DMS 273 treated with DMSO at 0.1 percent for 48 hours (cell line): ENCODE measurements at places on chromosomes 2 and 18.

- DNase-seq: no peak
Measured at GRCh38 chr2:135975702-135976101, 9.7 kb downstream of the DARS1 start.

DNA sequence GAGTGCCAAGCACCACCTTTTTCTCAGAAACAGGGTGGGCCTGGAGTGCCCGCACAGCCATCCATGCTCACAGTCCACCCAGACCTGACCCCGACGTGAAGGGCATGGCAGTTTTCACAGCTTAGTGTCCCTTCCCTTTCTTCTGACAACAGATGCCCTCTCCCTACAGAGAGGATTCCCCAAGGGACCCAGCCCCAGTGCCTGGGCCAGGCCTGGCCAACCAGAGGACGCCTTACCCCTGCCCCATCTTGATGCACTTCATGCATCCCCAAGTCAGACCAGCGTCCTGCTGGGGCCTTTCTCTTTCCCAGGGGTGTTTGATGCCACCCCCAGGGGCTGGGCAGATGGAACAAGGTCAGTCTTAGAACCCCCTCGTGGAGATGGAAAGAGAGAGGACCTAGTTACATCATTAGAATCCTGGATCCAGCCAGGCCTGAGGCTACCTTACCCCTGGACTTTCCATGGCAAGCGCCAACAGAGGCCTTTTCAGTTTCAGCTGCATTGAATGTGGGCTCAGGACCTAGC lies 3.8 kb downstream of the ANKMY1 start:
- no peak for DNase-seq

DNA sequence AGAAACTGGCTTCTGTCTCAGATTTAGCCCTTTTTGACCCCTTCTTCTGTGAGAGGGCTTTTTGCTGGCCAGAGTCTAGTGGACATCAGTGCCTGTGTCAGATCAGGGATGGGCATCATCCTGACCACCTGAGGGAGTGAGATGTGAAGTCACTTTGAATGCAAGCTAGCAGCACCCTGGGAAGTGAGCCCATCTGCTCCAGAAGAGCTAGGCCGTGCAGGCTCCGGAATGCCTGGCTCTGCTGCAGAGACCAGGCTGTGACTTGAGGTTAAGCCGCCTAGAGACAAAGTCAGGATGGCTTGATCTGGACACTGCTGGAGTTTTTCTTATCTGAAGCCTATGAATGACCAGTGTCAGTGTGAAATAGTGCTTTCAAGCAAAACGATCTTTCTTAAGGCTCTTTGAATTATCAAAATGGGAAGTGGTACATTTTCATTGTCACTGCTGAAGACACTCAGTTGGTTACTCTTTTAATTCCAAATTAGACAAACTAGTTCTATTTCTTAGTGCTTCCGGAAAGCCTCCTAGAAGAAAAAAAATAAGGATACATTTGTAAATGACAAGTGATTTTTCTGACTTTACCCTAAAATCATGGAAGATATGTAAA lies 20.8 kb downstream of the DGUOK start:
- DNase-seq: no peak

DNA sequence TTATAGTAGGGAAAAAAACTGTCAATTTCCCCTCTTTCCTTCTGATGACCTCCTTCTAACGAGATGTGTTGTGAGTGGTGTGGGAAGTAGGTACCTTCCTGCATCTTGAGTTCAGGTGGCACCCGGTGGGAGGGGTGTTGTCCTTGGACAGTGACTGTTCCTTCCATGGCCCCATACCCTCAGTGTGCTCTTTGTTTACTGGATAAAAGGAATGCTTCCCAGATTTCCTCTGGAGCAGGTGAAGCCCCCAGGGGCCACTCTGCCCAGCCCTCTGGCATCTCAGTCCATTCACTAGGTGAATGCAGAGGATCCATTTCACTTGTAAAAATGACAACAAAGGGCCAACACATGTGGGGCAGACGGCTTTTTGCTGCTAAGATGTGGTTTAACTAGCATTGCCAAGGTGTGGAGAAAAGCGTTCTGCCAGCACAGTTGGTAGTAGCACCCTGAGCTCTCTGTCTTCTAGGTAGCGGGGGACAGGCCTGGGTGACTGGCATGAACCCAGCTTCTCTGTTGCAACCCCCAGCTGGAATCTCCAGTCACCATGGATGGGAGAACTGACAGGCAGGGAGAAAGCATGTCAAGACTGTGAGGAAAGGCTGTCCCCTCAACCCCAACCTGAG lies 6.9 kb downstream of the GDF7 start:
- DNase-seq: no peak

DNA sequence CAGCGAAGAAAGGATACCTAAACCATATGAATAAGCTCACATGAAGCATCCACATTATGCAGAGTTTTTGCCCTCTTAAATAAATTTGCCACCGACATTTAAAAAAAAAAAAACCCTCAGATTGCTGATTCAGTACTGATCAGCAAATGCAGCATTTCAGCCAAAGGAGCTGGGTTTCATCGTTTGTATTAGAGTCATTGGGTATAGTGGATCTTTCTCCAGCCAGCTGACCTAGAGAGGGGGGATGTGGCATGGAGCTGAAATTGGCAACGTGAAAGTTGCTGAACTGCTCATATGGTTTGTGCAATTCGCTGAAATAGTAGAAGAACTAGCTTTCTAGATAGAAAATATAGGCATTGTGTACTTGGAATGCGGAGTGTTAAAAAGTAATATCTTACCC lies 73.5 kb upstream of the ZNF397 start:
- DNase-seq: no peak

DNA sequence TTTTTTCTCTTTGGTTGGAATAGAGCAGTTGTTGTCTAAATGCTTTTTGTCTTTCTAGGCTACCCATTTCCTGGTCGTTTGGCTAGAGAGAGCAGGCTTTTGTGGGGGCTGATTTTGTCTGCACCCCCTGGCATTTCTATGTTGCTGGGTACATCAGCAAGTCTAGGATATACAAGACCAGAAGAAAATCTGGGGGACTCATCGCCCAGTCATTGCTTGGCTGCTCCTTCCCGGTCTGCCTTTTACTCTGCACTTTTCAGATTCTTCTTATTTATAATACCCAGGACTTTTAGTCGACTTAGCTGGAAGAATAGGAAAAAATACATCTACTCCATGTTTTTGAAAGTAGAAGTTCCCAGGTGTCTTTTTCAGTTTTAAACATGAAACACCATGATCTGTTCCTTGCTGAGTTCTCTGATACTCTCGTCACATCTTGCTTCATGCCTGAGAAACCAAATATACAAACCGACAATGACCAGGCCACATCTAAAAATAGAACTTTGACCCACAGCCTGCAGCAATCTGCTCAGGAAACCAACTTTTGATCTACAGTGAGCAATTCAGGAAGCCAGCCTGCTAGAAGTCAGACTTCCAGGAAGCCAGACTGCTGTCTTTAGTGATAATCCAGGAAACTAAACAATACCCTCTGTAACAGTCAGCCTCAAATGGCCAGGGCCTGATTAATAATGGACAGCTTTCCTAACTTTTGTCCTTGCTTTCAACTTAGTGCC lies 163.8 kb upstream of the MEX3C start:
- DNase-seq: no peak

GRCh38 chr2:49770919-49771318 lies 616.6 kb upstream of the FSHR start:
- no peak for DNase-seq

DNA sequence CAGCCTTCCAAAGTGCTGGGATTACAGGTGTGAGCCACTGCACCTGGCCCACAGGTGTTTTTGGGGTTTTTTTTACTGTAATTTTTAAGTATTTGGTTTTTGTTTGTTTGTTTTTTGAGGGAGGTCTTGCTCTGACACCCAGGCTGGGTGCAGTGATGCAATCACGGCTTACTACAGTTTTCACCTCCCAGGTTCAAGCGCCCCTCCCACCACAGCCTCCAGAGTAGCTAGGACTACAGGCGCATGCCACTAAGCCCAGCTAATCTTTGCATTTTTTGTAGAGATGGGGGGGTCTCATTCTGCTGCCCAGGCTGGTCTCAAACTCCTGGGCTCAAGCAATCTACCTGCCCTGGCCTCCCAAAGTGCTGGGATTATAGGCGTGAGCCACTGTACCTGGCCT lies 7.3 kb upstream of the SLC11A1 start:
- no peak for DNase-seq

DNA sequence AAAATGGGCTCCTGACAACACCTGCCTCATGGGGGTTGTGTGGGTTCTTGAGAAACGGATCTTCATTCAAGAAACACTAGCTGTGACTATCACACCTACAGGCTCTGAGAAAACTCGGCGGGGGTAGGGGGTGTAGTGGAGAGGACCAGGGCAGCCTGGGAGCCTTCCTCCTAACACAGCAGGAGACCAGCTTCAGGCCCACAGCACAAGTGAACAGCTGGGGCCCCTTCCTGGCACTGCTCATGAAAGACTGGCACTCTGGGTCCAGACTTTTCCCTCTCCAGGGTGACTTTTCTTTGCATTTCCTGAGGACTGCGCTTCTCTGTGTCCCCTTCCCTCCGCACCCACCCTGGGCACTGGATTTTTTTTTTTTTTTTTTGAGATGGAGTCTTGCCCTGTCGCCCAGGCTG lies 7.2 kb upstream of the SEMA4C start:
- no peak for DNase-seq

- no peak for DNase-seq
Measured at GRCh38 chr2:32739664-32740063, 111.8 kb downstream of the TTC27 start.

- DNase-seq: no peak
Measured at GRCh38 chr2:161085149-161085548, 75.1 kb upstream of the TANK start.

- no peak for DNase-seq
Measured at GRCh38 chr2:17229414-17229813, 288.8 kb downstream of the RAD51AP2 start.

DNA sequence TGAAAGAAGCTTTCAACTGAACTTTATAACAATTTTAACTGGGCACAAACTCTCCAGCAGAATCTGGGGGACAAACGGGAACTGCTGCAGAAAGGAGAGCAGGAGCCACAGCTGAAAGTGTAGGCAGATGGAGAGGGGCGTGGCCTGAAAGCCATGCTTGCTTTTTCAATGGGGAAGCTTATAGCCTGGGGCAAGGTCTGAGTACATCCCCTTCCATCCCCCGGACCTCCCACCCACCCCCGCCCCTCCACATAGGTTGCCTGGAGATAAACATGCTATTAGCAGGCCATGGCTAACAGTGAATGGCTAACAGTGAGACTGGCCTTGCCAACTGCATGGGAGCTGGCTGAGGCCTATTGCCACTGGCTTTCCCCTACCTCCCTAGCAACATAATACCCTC lies 317.9 kb upstream of the TANK start:
- no peak for DNase-seq

DNA sequence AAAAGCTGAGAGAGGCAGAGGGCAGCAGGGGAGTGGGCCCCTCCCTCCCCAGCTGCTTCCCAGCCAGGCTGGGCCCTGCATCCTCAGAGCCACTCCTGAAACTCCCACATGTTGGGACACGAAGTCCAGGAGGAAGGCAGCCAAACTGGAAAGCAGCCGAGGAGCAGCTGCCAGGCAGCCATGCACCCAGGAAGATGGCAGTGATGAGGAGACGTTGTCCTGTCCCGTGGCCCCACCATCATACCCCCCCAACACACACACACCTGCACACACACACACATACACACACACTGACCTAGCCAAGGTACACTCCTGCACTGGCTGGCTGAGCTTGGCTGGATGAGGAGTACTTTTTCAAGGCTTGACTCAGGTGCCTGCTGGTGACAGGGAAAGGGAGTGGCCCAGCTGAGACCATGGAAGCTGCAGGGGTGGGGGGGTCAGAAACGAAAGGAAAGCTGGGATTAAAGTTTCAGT lies 106.0 kb downstream of the CYP26B1 start:
- DNase-seq: no peak

DNA sequence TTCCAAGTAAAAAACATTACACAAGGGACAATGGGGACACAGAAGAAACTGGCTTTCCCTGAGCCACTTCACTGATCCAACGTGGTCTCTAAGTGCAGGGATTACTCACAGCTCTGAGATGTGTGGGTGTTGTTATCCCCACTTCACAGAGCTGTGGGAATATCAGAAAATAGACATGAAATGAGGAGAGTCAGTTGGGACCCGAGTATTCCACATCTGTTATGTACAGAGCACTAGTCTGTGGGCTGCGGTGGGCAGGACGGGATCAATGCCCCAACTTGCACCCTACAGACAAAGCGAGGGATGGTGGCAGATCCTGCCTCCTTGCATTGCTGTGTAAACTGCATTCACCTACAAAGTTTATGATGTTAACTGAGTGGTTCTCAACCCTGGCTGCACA lies 11.7 kb downstream of the LAMA1 start:
- DNase-seq: no peak

DNA sequence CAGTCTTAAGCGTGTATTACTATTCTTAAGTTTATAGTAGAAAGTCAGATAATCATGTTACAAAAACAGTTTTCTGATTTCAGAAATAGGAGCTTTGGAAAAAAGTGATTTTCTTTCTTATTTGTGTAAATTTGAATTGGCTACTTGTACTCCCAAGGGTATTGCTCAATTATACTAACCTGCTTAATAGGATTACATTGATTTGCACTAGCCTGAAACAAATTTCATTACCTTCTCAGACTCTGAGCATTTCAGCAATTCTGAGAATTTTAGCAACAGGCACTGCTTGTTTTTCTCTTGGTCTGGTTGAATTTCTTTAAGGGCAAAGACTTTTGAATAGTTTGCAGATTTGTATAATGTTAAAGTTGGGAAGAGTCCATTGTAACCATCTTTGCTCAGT lies 87.2 kb upstream of the NXPH2 start:
- no peak for DNase-seq

- DNase-seq: no peak
Measured at GRCh38 chr18:42929181-42929580, 186.3 kb downstream of the RIT2 start.

DNA sequence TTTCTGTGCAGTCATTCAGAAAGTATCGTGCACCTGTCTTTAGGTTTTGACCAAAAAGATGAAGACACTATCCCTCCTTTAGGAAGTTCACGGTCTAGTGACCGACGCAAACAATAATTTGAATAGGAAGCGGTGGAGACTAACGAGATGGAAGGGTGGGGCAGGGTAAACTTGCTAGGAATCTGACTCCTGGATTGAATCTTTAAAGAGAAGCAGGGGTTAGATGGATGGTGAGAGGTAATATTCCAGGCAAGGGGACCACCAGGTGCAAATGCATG lies 651 bp upstream of the TXNL1 start:
- no peak for DNase-seq

GRCh38 chr2:182594286-182594685 lies 121.8 kb upstream of the DNAJC10 start:
- DNase-seq: no peak

- DNase-seq: no peak
Measured at GRCh38 chr2:19671916-19672315, 229.9 kb downstream of the TTC32 start.

- no peak for DNase-seq
Measured at GRCh38 chr2:15726321-15727057, 134.8 kb downstream of the DDX1 start.

GRCh38 chr2:191892391-191892790 lies 45.5 kb upstream of the CAVIN2 start:
- no peak for DNase-seq
